ENCODE measurements at places on chromosomes 6 and 20. TPM values are rescaled to one million over a fixed set of nuclear protein-coding genes. Genes with fewer than 3 reads are reported as not detected.

Gene PPP1R3D
- 4.3 TPM for total RNA-seq

Gene ATXN1
- total RNA-seq, result 21.5 TPM

Gene SOD2
- total RNA-seq, result 347 TPM

Gene BANF2
- total RNA-seq, result not detected

Gene SLC22A1
- not detected for total RNA-seq

Gene MCM9
- 6.7 TPM for total RNA-seq

Gene AAR2
- total RNA-seq, result 29.3 TPM

Gene SLA2
- total RNA-seq, result not detected

Gene UCKL1
- 9.9 TPM for total RNA-seq

Gene OPRM1
- total RNA-seq, result not detected

Gene AFDN
- total RNA-seq, result 18.5 TPM

Gene PRND
- 0.15 TPM for total RNA-seq

Gene BTN1A1
- not detected for total RNA-seq

Gene PSMB8
- 44.7 TPM for total RNA-seq

Gene PCSK2
- not detected for total RNA-seq

Gene LTA
- not detected for total RNA-seq

Gene OR2J3
- not detected for total RNA-seq

Gene MYB
- total RNA-seq, result not detected

Gene TMC2
- total RNA-seq, result not detected

Gene NRSN2
- total RNA-seq, result 38.8 TPM

Gene C6orf141
- 2.2 TPM for total RNA-seq

Gene OLIG3
- total RNA-seq, result not detected

Gene SIRPA
- 21.4 TPM for total RNA-seq

Data from cardiac ventricle fibroblast (primary cell).